Stimulated activated CD8-positive, alpha-beta memory T cell treated with anti-CD3 and anti-CD28 coated beads, Interleukin-7, amount 100 ng/mL, for 24 hours (primary cell): ENCODE measurements at places on chromosomes 4 and X.

DNA sequence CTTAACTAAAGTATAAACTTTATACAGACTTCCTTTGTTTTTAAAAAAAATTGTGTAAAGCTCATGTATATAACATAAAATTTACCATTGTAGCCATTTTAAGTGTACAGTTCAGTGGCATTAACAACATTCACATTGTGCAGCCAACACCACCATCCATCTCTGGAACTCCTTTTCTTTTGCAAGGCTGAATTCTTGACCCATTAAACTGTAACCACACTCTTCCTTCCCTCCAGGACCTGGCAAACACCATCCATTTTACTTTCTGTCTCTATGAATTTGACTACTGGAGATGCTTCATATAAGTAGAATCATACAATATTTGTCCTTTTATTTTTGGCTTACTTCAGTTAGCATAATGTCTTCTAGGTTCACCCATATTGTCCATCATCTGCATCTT lies 104.7 kb downstream of the RASL11B start:
- no peak for DNase-seq

- no peak for DNase-seq
These were observed 17.0 kb downstream of the TSPAN5 start for GRCh38 chr4:98641376-98641775.

DNA sequence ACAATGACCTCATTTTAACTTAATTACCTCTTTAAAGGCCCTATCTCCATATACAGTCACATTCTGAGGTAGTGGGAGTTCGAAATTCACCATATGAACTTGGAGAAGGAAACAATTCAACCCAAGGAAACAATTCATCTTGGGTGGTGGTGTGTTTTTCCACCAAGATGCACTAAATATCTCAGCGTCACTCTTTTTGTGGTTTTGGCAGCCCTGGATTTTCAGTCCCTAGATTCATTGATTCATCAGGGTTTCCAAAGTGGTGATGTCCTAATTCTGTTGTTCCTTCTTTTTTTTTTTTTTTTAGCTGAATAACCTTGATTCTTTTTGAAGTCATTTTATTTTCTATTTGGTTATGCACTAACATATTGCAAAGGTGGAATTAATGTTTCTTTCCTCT lies 162.6 kb upstream of the RAPGEF2 start:
- DNase-seq = no peak

DNA sequence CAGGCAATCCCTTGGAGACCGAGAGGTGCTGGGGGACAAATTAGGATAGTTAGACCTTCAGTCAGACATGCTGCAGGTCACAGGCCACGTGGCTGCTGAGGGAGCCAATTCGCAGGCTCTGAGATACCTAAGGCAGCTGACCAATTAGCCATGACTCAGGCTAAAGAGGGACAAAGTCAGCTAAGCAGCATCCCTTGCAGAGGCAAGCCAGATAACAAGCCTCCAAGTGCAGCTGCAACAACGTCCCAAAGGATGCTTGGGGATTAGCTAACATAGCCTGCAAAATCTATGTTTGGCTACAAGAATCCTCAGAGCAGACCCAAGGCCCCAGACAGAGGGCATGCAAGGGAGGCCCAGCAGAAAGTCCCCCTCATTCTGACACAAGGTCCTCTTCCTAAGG lies 93.5 kb downstream of the SEL1L3 start:
- no peak for DNase-seq

- DNase-seq = no peak
These were observed 159.2 kb downstream of the SPRY1 start for GRCh38 chr4:123555807-123556273.

DNA sequence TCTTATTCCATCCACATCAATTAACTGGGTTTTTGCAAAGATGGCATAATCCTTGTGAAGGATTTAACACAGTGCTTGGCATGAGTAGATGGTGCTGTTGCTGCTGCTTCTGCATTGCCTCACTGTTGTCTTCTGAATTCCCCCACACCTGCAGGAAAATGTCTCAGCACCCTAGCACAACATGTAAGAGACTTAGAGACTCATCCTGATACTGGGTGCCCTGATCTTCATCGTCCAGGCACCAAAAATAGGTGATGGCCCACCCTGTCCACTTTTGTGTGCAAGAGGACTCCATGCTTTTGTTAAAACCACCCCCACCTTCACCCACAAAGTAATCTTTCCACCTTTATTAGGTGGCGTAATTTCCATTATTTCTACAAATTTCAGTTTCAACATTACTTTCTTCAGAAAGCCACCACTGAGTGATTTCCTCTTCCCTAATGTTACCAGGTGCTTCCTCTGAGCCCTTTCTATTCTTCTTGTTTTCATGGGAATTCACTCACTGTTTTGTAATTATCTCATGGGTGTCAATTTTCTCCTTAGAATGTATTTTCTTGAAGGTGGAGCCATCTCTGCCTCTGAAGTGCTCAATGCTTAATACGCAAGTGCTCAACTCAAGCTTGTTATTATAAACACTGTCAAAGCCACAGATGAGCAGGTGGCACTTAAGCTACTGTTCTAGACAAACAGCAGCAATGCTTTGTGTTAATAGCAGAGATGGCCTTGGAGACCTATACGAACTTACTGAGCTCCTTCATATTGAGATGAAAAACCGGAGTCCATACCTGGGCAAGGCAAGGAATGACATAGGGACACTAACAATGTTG lies 89.5 kb downstream of the HS3ST1 start:
- no peak for DNase-seq

GRCh38 chrX:12956704-12957534 lies 18.0 kb upstream of the TMSB4X start:
- DNase-seq = no peak

- no peak for DNase-seq
These were observed 185.4 kb downstream of the TSPAN5 start for GRCh38 chr4:98473046-98473445.

- DNase-seq = no peak
These were observed 35.4 kb upstream of the SPON2 start for GRCh38 chr4:1207603-1208265.

DNA sequence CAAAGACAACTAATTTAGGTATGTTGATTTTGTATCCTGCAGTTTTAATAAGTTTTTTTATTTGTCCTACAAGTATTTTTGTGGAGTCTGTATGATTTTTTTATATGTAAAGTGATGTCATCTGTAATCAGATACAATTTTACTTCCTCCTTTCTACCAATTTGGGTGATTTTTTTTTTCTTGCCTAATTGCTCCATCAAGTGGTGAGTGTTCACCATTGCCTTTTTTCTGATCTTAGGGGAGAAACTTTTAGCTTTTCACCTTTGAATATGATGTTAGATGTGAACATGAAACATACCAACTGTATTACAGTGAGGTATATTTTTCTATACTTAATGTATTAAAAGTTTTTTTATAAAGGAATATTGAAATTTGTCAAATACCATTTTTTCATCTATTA lies 362.3 kb downstream of the PABPC4L start:
- DNase-seq = no peak

GRCh38 chrX:149221230-149221629 lies 283.9 kb downstream of the IDS start:
- DNase-seq = no peak

DNA sequence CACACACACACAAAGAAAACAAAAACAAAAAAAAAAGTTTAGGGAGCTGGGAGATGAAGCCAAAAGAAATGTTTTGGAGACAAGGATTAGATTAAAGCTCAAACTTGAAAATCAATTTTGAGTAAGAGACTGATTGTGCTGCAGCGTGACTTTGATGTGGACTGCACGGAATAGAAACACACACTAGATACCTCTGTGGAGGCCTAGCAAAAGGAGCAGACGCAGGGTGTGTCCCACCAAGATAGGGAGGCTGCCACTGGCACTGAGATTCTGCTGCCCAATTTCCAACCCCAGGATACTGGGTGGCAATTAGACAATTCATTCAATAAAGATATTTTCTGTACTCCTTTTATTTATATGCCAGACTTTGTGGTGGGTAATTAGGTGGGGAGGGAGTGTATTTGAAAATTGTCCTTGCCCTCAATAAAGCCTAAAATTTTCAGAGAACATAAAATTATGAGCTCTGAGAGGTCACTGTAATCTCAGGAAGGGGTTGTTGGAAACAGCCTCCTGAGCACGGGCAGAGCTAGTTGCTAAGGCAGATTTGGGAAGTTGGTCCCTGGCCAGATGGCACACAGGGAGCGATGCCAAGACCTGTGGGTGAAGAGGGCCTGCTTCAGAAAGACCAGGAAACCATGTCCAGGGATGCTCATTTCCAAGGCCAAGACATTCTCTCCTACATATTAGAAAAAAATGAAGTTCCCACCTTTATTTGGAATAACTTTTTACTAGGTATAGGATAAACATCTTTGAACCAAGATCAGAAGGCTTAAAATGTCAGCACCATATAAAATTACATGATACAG lies 1.9 kb upstream of the PPP3CA start:
- no peak for DNase-seq

DNA sequence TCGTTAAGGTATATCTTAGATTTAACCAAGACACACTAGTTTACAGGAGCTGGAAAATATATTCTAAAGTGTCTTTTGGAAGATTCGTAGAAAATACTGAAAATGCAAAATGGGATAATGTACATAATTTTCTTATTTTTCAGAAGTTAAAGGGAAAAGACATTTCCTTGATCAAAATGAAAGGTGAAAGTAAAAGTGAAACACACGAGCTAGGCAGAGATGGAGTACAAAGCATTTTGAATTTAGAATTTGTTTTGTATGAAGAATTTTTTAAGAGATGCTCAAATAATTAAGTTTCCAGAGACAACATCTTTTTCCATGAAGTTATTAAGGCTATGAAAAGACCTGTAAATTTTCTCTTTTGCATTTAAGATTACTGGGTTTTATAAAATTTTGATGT lies 2192.6 kb upstream of the AGA start:
- DNase-seq = no peak

GRCh38 chr4:11589676-11590075 lies 161.0 kb upstream of the HS3ST1 start:
- no peak for DNase-seq

GRCh38 chrX:114583646-114584374 lies at the start of gene HTR2C:
Gene HTR2C (plus strand): TSS chrX:114584086. CDS start chrX:114726937, 142,851 bp downstream.
- DNase-seq = no peak

GRCh38 chrX:148047200-148047599 lies 66.1 kb downstream of the FMR1NB start:
- no peak for DNase-seq

DNA sequence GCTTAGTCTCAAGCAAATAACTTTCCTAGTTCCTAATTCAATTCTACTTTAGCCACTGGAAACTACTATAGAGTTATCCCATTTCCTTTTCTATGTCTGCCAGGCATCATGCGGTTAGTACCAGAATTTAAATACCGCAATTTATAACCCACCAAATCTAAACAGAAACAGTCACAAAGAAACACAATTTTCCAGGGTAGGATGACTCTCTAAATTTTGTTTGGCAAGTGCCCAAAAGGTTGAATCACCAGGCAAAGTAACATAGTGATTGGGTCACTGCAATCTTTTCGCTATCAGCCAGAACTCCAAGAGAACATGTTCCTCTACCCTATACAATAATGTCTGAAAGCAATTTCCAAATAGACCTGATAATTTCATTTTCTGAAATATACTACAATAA lies 240.2 kb upstream of the GRIA3 start:
- DNase-seq = no peak

GRCh38 chr4:45925809-45926208 lies 198.0 kb downstream of the GABRG1 start:
- no peak for DNase-seq

DNA sequence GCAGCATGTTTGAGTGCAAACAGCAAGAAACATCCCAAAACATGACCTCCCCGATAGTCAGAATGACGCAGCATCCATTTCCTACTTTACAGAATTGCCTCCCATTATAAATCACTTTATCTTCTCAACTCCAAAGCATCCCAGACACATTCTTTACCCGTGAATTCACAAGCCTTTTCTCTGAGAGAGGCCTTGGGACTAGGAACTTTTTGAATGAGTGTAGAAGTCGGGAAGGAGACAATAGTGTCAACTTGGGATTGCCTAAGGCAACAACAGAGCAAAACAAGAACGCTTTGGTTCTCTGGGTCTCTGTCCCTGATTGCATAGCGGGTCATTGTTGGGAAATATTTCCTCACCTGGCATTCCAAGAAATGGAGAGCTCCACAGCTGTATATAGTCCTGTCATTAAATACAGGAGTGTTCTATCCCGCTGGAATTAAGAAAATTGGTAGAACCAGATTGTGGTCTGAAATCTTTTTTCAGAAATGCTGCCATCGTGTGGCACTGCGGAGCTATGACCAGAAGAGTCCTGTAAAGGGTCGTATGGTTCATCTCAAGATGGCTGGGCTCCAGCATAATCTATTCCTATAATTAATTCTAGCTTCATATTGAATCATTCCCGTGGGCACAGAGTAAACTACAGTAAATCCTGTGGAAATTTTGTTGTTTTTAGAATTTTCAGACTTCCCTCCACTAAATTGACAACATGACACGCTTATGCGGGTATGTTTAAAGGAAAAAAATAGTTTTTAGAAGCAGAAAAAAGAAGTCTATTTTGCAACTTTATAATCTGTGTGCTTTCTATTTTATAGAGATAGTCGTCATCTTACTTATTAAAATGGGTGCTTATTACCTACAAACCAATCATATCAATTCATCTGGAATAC lies 2.0 kb upstream of the SPP1 start:
- DNase-seq = no peak

- DNase-seq = no peak
These were observed 122.8 kb downstream of the ZC4H2 start for GRCh38 chrX:64853424-64853823.

DNA sequence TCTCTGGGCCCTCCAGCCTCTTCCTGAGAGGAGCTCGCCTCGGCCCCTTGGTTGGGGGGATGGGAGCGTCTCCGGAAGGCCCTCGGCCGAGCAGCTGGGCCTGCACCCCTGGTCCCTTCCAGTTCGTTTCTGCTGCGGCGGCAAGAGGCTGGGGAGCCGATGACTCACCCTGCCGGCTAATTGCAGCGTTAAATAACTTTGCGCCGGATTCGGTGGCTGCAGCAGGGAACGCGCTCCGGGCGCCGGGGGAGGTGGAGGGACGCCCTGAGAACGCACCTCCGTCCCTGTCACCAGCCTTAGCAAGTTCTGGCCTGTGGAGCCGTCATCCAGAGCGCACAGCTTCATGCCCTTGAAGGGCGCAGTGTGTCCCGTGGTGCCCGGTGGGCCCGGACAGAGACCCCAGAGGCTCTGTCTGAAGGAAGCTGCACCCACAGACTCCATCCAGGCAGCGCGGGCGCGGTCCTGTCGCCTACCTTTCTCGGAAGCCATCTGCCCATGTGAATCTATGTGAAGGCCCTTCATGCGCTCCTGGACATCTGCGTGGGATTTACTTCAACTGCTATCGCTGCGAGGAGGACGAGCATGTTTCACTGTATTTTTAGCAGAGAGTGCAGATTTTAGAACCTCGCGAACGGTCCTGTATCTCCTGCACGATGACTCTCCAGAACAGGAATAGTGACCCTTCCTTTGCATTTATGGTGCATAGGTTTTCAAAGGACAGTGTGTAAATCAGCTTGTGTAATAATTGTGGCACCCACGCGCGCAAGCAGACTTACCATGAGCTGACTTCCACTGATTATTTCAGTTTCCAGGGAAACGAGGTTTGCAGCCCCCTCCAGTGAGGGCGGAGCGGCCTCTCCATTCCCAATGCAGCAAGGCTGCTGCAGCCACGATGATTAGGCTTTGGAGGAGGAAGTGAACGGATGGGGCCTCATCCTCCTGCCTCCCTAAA lies 1.7 kb upstream of the TMEM271 start:
- no peak for DNase-seq

- no peak for DNase-seq
These were observed 24.2 kb downstream of the SULT1E1 start for GRCh38 chr4:69835766-69836165.

- DNase-seq = no peak
These were observed 23.0 kb upstream of the PGM2 start for GRCh38 chr4:37803348-37803973.
